ENCODE measurements at places on chromosomes 16 and 17.

DNA sequence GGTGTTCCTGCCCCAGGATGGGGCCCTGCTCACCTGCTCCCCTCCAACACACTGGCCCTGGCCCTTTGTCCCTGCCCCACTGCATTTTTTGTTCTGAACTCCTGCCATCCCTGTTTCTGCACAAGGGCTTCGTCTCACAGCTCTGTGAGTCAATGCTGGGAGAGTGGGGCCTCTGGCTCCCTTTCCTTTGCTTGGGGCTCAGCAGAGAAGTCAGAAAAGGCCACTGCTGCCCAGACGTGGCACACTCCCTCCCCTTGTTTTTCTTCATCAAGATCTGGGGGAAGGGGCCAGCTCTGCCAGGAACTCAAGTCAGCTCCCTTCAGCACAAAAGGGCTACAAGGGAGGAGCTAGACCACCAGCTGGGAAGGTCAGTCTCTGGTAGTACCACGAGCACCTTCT is 8.9 kb downstream of the PROCA1 start:
- no peak for DNase-seq

DNA sequence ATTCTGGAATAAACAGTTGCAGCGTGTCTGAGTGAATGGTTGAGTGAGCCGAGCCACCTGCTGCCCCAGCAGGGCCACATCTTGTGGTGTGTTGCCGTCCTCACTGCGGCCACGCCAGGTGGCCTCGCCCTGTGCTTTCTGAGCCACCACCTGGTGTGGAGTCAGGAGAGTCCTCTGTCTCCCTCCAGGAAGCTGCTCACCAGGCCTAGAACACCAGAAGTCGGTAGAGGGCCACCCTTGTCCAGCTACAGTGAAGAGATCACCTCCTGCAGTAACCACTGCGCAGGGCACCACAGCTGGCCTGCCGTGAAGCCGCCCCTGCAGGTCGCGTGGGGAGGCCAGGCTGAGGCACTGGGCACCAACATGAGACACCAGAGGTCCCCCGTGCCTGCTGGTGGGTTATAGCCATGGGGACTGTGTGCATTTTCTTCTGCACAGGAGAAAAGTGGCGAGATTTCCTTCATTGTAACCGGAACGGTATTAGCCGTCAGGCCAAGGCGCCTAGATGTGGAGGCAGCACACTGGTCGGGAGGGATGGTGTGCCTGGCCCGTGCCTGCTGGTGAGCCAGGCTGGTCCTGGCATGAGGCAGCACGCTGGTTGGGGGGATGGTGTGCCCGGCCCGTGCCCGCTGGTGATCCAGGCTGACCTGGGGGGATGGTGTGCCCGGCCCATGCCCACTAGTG is 28.9 kb upstream of the FOXK2 start:
- DNase-seq: no peak

DNA sequence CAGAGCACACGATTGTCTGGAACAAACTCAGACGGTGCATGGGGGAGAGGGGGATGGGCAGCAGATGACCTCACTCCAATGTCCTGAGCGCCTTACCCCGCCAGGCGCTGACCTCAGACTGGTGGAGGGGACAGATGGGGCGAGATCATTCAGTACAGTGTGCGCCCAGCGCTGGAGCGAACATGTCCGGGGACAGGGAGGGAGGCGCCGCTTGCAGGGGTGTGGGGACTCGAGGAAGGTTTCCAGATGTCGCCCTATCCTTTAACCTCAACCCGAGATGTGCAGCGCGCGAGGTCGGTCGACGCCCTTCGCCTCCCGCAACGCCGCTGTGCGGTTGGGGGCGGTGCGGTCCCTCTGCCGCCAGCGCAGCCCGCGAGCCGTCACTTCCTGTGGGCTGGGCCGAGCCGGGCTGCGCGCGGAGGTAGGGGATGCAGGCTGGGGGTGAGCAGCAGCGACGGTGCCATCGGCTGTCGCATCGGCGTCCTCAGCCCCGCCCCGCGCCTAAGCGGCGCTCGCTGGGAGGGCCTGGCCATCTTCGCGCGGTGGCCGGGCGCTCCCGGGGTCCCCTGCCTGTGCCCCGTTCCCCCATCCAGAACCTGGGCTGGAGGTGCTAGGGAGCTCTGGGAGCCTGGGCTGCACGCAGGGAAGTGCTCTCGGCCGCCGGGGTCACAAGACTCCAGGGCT is 5.3 kb upstream of the CDR2L start:
- peak; percentile 49 for DNase-seq

- DNase-seq: no peak
Measured at GRCh38 chr16:81695321-81696165, 83.5 kb upstream of the PLCG2 start.

Measured in NCI-H1694 (cell line).